ENCODE measurements at places on chromosomes 5 and 9. TPM values are rescaled to one million over a fixed set of nuclear protein-coding genes. Genes with fewer than 3 reads are reported as not detected.
A peak's percentile ranks its signal among the peaks of the same experiment; 100 is the strongest.

DNA sequence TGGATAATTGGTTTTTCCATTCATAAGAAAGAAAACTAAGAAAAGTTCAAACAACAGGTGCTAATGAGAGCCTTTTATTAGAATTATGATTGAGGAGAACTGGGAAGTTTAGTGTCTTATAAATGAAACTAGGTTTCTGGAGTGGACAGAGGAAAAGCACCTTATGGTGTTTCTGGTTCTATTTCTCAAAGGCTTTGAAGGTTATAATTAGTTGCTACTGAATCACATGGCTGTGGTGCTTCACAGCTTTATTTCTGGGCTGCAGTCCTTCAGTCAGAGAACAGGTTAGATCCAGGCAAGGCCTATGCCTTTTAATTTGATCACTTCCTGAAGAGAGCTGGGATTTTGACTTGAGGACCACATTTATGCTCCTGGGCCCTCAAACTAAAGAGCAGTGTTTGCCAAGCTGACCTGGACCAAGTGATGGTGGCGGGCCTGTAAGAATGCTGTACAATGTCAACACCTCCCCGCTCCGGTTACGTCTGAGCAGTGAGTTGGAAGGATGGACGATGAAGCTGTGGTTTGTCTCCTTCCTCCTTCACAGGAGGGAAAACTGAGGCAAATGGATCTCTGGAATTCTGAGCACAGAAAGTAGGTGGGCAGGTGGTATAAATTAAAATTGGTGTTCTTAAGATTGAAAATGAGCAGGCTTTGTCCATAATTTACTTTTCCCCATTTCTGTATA is 56.0 kb downstream of the ZNF462 start:
- DNase-seq: no peak
- H3K4me3 ChIP-seq: no peak overlapping the region
- H3K4me1 ChIP-seq: peaks cover 68% of the 10 kb centered on the region

DNA sequence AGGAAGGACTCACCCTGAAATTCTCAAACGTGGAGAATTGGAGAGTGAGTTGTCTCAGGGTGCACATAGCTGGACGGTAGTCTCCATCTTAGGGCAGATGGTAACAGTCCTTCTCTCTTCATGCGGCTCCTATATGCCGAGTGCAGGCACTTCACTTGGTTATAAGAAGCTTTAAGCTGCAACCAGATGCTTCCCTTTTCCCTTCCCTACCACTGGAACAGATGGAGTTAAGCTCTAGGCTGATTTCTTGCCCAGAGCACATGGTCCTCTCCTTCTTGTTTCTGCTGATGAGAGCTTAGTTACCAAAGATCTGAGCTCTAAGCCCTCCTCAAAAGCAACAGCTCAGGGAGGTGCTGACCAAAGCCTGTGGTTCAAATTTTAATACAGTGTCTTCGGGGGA is 355.7 kb downstream of the ARHGEF28 start:
- H3K27me3 ChIP-seq: no peaks in the 10 kb centered on the region
- no peak overlapping the region for H3K4me3 ChIP-seq
- H3K27ac ChIP-seq: no peak overlapping the region
- H3K36me3 ChIP-seq: no peaks in the 10 kb centered on the region
- peak; percentile 42 for DNase-seq

DNA sequence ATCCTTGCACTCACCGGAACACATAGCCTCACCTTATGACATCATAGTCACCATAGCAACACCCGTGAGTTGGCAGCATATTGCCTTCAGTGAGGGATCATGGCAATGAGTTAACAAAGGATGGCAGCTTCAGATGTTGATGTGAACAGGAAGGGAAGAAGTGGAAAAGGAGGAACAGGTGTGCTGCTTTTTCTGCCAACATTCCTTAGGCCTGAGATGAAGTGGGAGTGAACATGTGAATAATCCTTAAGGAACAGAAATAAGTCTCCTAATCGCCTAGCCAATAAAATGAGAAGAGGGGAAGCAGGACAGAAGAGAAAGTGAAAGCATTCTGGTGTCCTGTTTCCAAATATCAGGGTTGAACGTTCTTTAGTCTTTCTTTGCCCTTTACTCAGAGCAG is 360.0 kb downstream of the BRINP1 start:
- H3K27me3 ChIP-seq: no peaks in the 10 kb centered on the region
- H3K36me3 ChIP-seq: no peaks in the 10 kb centered on the region

DNA sequence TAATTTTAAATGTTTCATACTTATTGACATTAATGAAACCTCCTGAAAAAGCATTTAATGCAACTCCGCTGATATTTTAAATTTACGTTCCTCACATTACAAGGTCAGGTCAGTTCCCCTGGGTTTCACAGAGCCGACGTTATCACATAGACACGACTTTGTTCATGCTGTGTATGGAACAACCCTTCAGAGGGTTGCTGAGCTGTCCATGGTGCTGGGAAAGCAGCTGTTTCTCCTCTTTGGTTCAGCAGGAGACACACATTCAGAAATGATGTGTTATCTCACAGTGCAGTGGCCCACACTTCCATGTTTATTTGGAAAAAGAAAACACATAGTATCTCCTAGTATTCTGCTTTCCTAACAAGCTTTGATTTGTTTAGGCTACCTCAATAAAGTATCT is 53.5 kb downstream of the PPP2R2B start:
- H3K27me3 ChIP-seq: no peaks in the 10 kb centered on the region
- H3K27ac ChIP-seq: no peak overlapping the region
- H3K4me3 ChIP-seq: no peak overlapping the region
- no peaks in the 10 kb centered on the region for H3K36me3 ChIP-seq
- DNase-seq: no peak
- peaks cover 5% of the 10 kb centered on the region for H3K4me1 ChIP-seq

DNA sequence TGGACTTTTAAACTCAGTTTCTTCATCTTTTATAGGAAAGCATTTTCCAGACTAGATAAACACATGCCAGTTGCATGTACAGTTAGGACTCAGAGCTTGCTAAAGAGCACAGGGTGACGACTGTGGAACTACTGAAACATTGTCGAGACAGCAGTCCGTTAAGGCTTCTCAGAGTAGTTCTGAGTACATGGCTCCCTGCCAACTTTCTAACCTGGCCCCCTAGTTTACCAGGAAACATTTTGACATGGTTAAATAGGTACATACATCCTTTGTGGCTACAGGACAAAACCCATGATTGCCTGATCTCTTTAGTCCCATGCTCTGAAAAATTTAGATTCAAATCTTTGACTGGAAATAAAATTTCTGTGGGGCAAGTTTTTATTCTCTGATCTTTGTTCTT is 129.7 kb downstream of the SLF1 start:
- DNase-seq: no peak
- H3K4me3 ChIP-seq: no peak overlapping the region
- no peaks in the 10 kb centered on the region for H3K36me3 ChIP-seq
- no peaks in the 10 kb centered on the region for H3K4me1 ChIP-seq

DNA sequence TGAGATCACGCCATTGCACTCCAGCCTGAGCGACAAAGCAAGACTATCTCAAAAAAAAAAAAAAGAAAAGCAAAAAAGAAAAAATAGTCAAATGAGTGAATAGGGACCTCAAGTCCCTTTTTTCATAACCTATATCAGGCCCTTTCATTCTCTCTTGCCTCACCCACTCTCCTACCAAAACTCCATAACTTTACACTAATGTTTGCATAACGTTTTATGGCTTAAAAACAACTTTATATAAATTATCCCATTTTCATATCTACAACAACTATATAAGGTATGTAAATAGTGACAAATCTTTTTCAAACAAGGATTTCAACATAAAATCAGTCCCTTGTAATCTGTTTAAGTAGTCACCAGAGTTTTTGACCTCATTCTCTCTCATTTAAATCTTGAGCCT is 56.9 kb upstream of the PIP5K1B start:
- no peak for DNase-seq
- H3K4me3 ChIP-seq: no peak overlapping the region
- no peaks in the 10 kb centered on the region for H3K36me3 ChIP-seq
- H3K4me1 ChIP-seq: no peaks in the 10 kb centered on the region
- H3K27ac ChIP-seq: no peak overlapping the region

- no peaks in the 10 kb centered on the region for H3K36me3 ChIP-seq
- DNase-seq: no peak
Measured at GRCh38 chr5:82156874-82157273, 121.3 kb downstream of the RPS23 start.

- peaks cover 15% of the 10 kb centered on the region for H3K4me1 ChIP-seq
- no peak overlapping the region for H3K4me3 ChIP-seq
- H3K27me3 ChIP-seq: no peaks in the 10 kb centered on the region
- peaks cover 22% of the 10 kb centered on the region for H3K36me3 ChIP-seq
Measured at GRCh38 chr9:128253991-128254346, 21.8 kb downstream of the GOLGA2 start.

GRCh38 chr9:27497883-27498417 is 26.1 kb upstream of the IFNK start:
- H3K36me3 ChIP-seq: no peaks in the 10 kb centered on the region
- DNase-seq: no peak
- no peak overlapping the region for H3K27ac ChIP-seq
- no peaks in the 10 kb centered on the region for H3K27me3 ChIP-seq
- H3K4me3 ChIP-seq: no peak overlapping the region

DNA sequence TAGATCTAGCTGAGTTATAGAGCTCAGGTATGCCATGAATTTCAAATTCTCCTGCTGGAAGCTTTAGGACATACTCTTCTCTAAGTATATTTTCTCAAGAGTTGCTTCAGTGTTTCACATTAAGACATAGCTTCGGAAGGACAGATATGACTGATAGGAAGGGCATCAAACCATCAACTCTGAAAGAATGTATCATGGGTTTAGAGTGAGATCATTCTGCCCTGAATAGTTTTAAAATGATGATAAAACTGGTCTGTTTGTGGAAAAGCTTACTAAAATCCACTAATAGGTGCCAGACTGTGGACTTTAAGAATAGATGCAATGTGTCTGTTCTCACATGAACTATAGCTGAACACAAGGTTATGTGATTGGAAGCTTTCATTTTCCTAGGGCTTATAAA is 8.4 kb downstream of the SPEF2 start:
- H3K27me3 ChIP-seq: no peaks in the 10 kb centered on the region
- H3K36me3 ChIP-seq: peaks cover 11% of the 10 kb centered on the region
- H3K27ac ChIP-seq: no peak overlapping the region
- no peaks in the 10 kb centered on the region for H3K4me1 ChIP-seq

- H3K27me3 ChIP-seq: no peaks in the 10 kb centered on the region
- H3K4me1 ChIP-seq: no peaks in the 10 kb centered on the region
- no peak overlapping the region for H3K4me3 ChIP-seq
- no peak for DNase-seq
- no peaks in the 10 kb centered on the region for H3K36me3 ChIP-seq
- H3K27ac ChIP-seq: no peak overlapping the region
Measured at GRCh38 chr5:50881407-50881806, 215.0 kb downstream of the PARP8 start.

- DNase-seq: no peak
- peaks cover 27% of the 10 kb centered on the region for H3K36me3 ChIP-seq
- no peaks in the 10 kb centered on the region for H3K27me3 ChIP-seq
- H3K4me3 ChIP-seq: no peak overlapping the region
- no peaks in the 10 kb centered on the region for H3K4me1 ChIP-seq
- H3K27ac ChIP-seq: no peak overlapping the region
Measured at GRCh38 chr5:62593331-62593730, 14.7 kb downstream of the LRRC70 start.

GRCh38 chr9:113990570-113990907 is 87.6 kb downstream of the AMBP start:
- peaks cover 32% of the 10 kb centered on the region for H3K4me1 ChIP-seq
- no peaks in the 10 kb centered on the region for H3K36me3 ChIP-seq
- H3K27ac ChIP-seq: no peak overlapping the region
- H3K27me3 ChIP-seq: no peaks in the 10 kb centered on the region
- DNase-seq: no peak
- no peak overlapping the region for H3K4me3 ChIP-seq

DNA sequence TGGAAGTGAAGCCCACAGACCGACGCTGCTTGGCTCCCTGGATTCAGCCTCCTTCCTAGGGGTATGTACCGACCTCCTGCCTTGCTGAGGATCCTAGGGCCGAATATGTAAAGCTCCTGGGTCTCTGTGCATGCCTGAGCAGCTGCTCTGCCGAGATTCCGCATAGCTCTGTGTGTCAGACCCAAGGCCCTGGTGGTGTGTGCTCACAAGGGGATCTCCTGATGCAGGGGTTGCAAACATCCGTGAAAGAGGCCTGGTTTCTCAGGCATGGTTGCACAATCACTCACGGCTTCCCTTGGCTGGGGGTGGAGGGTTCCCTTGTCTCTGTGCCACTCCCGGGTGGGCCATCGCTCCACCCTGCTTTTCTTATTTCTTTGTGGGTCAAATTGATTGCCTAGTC is 19.9 kb upstream of the SVEP1 start:
- H3K27ac ChIP-seq: no peak overlapping the region
- DNase-seq: no peak
- no peaks in the 10 kb centered on the region for H3K27me3 ChIP-seq
- no peaks in the 10 kb centered on the region for H3K36me3 ChIP-seq
- no peaks in the 10 kb centered on the region for H3K4me1 ChIP-seq

DNA sequence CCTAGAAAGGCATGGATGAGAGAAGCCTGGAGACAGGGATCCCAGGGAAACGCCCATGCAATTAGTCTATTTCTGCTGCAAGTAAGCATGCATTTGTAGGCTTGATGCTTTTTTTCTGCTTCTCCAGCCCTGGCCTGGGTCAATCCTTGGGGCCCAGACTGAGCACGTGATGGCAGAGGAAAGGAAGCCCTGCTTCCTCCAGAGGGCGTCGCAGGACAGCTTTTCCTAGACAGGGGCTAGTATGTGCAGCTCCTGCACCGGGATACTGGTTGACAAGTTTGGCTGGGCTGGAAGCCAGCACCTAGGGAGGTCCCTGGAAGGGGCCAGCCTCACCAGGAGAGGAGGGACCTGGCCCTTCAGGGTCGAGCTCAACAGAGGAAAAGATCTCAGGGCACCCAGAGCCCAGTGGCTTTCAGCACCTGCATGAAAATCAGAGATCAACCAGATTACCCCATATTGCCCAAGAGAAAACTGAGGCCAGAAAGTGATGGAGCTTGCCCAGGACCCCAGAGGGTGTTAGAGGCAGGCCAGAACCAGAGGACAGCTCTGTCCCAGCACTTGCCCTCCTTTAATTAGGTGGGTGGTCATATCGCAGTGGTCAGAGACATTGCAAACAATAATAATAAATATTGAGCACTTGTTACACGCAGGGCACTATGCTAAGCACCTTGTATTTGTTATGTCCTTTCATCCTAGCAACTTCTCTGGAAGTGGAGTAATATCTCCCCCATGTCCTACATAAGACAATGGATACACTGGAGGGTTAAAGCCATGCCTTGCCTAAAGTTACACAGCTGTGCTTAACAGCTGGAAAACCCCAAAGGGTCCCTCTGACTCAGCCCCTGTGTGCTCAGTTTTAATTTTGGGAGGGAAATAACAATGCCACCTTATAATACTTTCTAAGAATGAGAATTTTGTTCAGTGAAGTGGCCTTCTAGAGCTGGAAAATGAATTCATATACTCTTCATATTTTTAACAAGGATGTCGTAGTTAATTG is 67.1 kb downstream of the KLF4 start:
- H3K27ac ChIP-seq: no peak overlapping the region
- H3K27me3 ChIP-seq: no peaks in the 10 kb centered on the region
- DNase-seq: no peak
- no peak overlapping the region for H3K4me3 ChIP-seq

The CXCL14 gene
- 4.0 TPM for total RNA-seq

The FAM170A gene
- not detected for total RNA-seq

The N4BP3 gene
- total RNA-seq: 1.8 TPM

The PRRX2 gene
- 13.1 TPM for total RNA-seq

The SMC2 gene
- total RNA-seq: 10.4 TPM

The FREM1 gene
- total RNA-seq: 2.2 TPM

The CYLC2 gene
- total RNA-seq: not detected

The HSPA9 gene
- total RNA-seq: 201 TPM

The CPEB4 gene
- 57.6 TPM for total RNA-seq

The TNFSF8 gene
- 0.46 TPM for total RNA-seq
